Bronchial epithelial cell (primary cell): ENCODE measurements at places on chromosomes 6 and 20.

DNA sequence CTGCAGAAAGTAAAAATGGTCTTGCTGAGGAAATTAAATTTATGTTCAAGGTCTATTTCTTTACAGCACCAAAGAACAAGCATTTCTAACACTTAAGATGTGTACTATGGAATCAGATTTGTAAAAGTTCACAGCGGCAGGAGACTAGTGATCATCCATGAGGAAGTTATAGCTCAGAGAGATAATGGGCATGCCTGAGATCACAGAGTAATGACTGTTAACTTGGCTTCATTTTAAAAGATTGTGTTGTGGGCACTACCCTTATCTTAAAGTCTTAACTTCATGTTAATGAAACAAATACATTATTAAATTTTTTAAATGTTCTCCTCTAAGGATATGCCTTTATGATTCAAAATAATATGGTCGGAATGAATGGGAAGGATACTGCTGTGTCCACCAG lies 168.6 kb downstream of the GMPR start:
- DNase-seq: peak; percentile 21

- DNase-seq: no peak
These were observed 76.9 kb downstream of the GMDS start for GRCh38 chr6:2168480-2168879.

GRCh38 chr20:37808233-37809070 lies 94.5 kb upstream of the VSTM2L start:
- no peak for DNase-seq

DNA sequence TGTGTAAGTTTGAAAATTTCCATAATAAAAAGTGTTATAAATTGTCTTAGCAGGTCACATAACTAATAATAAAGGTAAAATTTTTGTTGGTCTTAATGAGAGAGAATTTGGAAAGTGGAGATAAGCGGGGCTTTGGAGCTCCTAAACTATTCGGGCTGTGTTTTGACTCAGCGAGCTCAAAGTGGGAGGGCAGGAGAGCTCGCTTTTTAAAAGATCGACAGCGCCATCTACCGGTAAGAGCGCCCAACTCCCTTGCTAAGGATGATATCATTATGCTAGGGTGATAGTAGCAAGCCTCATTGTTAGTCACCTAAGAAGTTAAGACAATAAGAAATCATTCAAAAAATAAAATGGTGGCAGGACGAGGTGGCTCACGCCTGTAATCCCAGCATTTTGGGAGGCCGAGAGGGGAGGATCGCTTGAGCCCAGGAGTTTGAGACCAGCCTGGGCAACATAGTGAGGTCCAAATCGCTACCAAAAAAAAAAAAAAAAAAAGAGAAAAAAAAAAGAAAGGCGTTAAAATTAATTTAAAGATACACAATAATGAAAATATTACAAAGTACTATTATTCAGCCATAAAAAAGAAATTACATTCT lies 24.8 kb downstream of the C6orf15 start:
- peak; percentile 89 for DNase-seq

- no peak for DNase-seq
These were observed 195.9 kb downstream of the SASH1 start for GRCh38 chr6:148538261-148539190.
